ENCODE measurements at places on chromosomes 12 and 14.

GRCh38 chr14:104105071-104105821 lies 19.7 kb downstream of the ASPG start:
- peak; percentile 1 for DNase-seq

GRCh38 chr14:104974665-104975390 lies 3.3 kb downstream of the AHNAK2 start:
- no peak for DNase-seq

DNA sequence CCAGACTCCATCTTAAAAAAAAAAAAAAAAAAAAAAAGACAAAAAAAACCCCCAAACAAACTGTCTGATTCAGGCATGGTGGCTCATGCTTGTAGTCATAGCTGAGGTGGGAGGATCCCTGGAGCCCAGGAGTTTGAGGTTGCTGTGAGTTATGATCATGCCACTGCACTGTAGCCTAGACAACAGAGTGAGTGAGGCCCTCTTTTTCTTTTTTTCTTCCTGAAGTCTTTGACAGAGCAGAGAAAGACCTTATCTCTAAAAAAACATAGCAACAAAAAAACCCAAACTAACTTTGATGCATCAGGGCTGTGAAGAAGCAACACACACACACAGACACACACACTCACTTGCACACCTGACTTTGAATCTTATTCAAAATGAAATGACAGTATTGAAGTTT lies 7.7 kb upstream of the AMN1 start:
- DNase-seq = peak; percentile 51

DNA sequence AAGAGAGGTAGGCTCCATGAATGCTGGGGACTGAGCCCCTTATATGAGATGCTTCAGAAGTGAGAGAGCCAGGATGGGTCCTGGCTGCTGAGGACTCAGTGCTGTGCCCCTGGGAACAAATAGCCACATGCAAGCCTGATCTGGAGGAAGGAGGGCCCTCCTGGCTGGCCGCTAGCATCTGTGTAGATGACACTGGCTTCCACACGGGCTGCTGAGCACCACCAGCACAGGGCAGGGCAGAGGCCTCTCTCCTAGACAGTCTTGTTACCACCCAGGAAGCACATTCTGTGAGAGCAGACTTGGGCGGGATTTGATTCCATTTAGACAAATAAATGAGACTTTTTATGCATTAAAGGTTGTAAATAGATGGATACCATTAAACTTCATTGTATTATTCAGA lies 48.0 kb downstream of the ZNF664 start:
- DNase-seq = no peak

GRCh38 chr14:56159066-56159465 lies 40.9 kb downstream of the PELI2 start:
- no peak for DNase-seq

GRCh38 chr12:103197725-103198388 lies 240.4 kb downstream of the ASCL1 start:
- no peak for DNase-seq

- no peak for DNase-seq
Observed at GRCh38 chr12:57539134-57539768, 7.7 kb downstream of the DCTN2 start.

- no peak for DNase-seq
Observed at GRCh38 chr12:110199339-110200123, 75.4 kb downstream of the IFT81 start.

- DNase-seq = peak; percentile 7
Observed at GRCh38 chr12:109475993-109476806, 900 bp downstream of the KCTD10 start.

- no peak for DNase-seq
Observed at GRCh38 chr14:70857496-70857890, 48.2 kb upstream of the MAP3K9 start.

GRCh38 chr12:90244232-90244631 lies 535.6 kb upstream of the ATP2B1 start:
- DNase-seq = no peak

DNA sequence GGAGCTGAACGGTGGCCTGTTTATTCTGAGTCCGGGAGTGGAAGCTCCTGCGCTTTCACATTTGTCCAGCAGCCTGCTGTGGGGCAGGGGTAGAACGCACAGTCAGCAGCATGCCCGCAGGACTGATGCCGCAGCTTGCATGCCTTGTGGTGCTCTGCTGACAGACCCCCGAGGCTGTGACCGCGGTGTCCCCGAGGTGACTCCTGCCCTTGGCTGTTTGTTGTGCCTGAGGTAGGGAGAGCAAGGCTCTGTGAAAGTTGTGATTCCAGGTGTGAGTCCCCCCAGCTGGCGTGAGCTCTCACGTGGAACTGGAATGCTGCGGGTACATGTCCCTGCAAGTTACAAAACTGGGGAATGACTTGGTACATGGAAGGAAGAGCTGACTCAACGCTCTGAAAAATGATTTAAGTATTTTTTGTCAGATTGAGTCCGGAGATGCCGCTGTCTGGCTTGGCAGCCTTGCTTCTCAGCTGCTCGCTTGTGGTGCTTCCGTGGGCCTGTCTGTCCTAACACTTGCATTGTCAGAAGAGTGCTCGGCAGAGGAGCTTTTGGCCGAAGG lies 18.1 kb downstream of the MLXIP start:
- no peak for DNase-seq

DNA sequence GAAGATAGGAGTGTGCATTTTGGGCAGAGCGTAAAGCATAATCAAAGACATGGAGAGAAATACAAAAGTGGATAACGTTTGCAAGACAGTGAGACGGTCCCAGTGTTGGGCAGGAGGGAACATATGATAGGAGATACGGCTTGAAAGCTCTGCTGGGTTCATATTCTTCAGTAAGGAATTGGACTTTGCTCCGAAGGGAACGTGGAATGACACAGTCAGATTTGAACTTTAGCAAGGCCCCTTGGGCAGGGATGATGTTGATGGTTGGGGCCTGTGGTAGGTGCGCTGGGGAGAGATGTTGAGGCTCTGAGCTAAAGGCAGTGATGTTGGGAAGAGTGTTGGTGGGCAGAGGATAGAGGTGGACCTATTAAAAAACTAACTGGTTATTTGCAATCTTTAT lies 143.5 kb upstream of the TBX3 start:
- DNase-seq = no peak

DNA sequence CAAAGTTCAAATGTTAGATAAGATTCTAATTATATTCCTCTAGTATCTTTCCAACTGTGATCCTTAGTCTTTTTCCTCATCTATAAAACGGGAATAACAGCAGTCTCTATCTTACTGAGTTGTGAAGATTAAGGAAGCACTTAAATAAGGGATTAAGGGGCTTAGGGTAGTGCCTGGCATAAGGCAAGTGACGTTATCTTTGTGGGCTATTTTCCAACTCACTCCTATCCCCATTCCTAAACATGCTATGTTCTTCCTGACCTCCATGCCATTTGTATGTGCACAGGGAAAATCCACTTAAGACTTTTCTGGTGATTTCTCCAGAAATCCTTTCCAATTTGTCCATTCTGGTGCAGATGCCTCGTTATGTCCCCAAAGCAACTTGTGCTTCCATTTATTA lies 33.3 kb downstream of the SUPT16H start:
- DNase-seq = no peak

- DNase-seq = no peak
Observed at GRCh38 chr14:24155100-24155499, 6.0 kb upstream of the IRF9 start.

GRCh38 chr14:35368583-35369392 lies 35.8 kb downstream of the NFKBIA start:
- DNase-seq = peak; percentile 29

DNA sequence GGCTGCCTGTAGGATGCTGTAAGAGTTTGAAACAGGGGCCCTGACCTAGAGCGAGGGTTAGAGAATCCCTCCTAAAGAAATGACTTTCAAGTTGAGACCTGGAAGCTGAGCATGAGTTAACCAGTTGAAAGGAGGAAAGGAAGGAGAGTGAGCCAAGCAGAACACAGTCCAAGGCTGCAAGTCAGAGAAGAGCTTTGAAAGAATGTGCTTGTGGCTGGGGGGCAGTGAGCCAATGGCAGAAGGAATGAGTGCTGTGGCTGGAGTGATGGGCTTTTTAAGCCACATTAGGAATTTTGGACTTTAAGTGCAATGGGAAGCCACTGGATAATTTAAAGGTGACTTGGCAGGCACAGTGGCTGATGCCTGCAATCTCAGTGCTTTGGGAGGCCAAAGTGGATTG lies 18.1 kb downstream of the CDKN1B start:
- no peak for DNase-seq

- no peak for DNase-seq
Observed at GRCh38 chr12:18754124-18754707, 16.3 kb downstream of the CAPZA3 start.

DNA sequence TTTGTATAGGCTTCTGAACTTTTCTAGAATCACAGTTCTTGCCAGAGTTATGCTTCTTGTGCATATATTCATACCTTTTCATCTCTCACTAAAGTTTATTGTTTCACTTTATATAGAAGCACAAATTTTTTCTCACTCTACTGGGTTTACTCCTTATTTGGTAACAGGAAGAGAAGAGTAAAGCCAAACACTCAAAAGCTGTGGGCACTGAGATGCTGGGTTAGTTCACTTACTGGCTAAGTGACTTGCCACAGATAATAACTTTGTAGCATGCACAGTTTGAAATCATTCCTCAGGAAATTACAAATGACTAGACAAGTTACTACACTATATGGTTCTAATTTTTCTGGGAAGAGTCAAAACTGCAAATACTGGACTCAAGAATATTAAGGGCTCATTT lies 7.8 kb downstream of the HIGD1C start:
- DNase-seq = no peak

DNA sequence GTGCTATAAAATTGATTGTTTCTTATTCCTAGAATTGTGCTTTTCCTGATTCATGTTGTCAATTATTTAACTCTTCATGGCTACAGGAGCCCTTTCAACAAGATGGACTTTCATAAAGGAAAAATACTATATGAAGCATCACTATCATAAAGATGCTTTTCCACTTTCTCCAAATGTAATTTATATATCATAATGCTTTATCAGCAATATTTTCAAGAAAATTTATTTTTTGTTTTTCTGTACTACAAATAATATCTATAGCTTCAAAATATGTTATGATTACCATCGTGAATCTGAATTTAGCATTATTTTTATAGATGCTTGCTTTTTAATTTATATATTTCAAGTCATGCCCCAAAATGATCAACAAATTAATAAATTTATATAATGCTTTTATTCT lies 873.5 kb upstream of the LRFN5 start:
- no peak for DNase-seq

DNA sequence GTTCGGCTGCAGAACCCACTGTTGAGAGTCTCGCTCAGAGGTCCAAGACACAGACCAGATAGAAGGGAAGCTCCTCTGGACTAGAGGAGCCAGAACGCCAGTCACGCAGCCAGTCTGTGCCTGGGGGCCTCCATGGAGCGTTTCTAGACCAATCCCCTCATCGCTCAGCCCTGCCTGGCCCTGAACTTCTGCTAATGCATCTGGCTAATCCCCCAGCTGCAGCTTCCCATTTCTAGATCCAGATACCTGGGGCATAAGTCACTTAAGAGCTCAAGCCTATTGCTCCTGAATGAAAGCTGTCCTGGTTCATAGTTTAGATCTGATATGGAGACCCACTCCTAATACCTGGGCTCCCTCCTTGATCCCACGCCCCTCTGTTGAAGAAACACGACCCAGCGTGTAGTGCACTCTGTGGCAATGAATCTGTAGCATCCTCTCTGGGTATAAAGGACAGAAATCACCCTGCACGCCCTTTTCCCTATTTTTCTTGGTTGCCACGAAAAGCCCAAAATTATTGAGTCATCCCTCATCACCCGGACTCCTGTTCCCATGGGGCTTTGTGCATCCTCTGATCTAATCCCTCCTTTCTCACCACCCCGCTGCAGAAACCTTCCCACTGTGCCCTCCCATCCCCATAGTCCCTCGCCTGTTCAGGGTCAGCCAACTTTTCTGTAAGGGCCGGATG lies 341.6 kb upstream of the FKBP4 start:
- DNase-seq = no peak

- DNase-seq = no peak
Observed at GRCh38 chr12:69324797-69325466, 23.2 kb upstream of the LYZ start.

DNA sequence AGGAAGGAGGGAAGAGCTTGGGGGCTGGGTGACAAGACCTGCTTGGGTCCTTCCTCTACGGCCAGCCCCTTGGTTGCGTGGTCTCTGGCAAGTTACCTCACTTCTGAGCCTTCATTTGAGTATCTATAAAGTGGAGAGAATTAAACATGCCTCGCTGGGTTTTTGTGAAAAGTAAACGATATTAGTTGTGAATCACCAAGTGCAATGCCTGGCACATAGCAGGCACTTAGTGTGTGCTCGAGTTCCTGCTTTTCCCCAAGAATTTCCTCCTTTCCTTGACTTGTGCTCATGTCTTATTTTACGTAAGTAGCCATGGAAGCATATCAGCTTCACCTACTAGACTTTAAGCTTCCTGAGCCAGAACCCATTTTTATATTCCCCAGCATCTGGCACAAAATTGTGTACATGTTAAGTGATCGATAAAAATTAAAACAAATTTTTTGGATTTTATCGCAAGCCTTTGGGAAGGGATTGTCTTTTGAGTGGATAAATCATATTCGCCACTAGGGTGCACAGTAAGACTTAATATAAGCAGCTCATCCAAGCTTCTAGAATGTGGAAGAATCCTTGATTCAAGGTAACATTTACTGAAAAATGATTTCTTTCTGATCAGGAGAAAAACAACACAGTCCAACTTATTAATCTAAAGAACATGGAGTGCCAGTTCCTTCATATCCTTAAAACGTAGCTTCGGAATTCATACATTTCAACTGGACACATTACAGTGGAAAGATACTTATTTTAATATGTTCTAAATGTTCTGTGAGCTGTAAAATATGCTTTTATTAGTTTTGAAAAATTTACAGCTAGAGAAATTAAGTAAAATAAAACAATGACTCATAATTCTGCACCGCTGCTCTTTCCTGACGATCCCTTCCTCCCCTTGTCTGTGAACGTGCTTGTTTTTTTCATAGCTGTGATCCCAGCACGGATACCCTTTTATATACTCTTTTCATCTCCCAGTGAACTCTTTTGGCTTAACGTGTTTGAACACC lies 62.0 kb downstream of the SLC25A47 start:
- DNase-seq = no peak

DNA sequence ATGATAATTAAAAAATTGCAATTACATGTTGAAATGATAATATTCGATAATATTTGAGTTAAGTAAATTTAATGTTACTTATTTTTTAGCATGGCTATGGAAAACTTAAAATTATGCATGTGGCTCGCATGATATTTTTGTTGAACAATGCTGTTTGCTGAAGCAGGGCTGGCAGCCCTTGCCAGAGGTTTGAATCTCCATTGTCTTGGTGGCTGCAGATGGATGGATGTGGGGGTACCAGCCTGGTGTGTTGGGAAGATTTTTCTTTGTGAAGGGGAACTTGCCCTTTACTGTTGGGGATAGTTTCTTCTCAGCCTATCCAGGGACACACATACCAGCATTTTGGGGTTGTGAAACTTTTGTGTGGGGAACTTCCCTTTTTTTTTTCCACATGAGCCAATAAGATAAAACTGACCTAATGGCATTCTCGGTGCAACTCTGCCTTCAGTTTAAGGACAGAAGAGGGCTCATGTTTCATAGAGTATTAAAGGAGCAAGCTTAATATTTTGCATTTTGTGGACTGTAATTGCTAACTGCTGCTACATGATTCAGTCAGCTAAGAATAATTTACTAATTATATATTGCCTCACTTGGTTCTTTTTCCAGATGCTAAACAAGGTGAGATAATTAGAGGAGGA lies 8.8 kb downstream of the RASSF3 start:
- DNase-seq = no peak
